Thoracic aorta endothelial cell (primary cell): ENCODE measurements at places on chromosomes 1 and 21. TPM values are rescaled to one million over a fixed set of nuclear protein-coding genes. Genes with fewer than 3 reads are reported as not detected.

Gene GRIK1
- total RNA-seq: not detected in 2 replicates

Gene NFASC
- total RNA-seq: 0.13 and 0.14 TPM in 2 replicates

Gene CRYAA
- total RNA-seq: not detected in 2 replicates

Gene IL19
- total RNA-seq: not detected in 2 replicates

Gene CENPS
- 16.6 and 17.6 TPM in 2 replicates for total RNA-seq

Gene HHIPL2
- under 0.01 and 0.07 TPM in 2 replicates for total RNA-seq

Gene CD1B
- total RNA-seq: not detected in 2 replicates

Gene S100A11
- total RNA-seq: 109 and 145 TPM in 2 replicates

Gene CD160
- total RNA-seq: not detected in 2 replicates

Gene CDC42BPA
- 129 and 171 TPM in 2 replicates for total RNA-seq

Gene ATP1A2
- total RNA-seq: not detected in 2 replicates

Gene BRINP3
- total RNA-seq: not detected in 2 replicates

Gene GBP2
- 33.0 and 38.4 TPM in 2 replicates for total RNA-seq

Gene KRTAP13-1
- not detected in 2 replicates for total RNA-seq
